ENCODE measurements at places on chromosomes 4 and X.

DNA sequence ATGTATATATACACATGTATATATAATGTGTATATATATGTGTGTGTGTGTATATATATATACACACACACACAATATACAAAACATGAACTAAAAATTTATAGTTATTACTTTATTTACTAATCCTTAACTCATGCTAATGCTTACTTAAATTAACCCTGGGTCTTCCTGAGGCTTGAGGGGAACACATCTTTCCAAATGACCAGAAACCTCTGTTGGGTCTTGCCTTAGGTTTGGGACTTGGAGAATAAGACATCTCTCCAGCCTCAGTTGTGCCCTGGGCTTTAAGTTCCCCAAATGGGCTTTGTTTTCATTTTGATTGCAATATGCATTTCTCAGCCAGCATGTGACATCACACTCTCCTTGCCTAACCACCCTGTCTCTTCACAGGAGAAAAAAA, 7.7 kb downstream of the GEMIN8 start:
- DNase-seq = no peak

DNA sequence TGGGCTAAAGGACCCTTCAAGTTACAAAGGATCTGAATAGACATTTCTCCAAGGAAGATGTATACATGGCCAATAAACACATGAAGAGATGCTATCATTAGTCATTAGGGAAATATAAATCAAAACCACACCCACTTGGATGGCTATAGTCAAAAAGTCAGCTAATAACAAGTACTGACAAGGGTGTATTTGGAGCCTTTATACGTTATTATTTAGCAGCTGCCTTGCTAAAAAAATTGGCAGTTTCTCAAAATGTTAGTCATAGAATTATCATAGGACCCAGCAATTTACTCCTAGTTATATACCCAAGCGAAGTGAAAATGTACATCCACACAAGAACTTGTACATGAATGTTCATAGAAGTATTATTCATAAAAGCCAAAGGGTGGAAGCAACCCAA, 112.7 kb upstream of the DUSP21 start:
- DNase-seq = no peak

DNA sequence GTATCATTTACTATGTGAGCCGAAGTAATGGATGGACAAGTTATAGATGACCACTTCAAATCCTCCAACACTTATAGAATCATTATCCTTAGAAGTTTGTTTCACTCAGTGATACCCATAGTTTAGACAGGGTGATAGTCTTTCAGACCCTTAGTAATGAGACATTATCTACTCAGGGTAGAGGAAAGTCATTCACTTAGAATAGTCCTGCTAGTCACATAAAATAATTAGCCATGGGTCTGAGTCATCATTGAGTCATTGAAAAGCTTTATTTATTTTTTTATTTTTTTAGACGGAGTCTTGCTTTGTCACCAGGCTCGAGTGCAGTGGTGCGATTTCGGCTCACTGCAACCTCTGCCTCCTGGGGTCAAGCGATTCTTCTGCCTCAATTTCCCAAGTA, 321.7 kb upstream of the FSTL5 start:
- DNase-seq = no peak

- no peak for DNase-seq
These were observed 309.3 kb downstream of the FRMPD4 start for GRCh38 chrX:12447448-12448064.

DNA sequence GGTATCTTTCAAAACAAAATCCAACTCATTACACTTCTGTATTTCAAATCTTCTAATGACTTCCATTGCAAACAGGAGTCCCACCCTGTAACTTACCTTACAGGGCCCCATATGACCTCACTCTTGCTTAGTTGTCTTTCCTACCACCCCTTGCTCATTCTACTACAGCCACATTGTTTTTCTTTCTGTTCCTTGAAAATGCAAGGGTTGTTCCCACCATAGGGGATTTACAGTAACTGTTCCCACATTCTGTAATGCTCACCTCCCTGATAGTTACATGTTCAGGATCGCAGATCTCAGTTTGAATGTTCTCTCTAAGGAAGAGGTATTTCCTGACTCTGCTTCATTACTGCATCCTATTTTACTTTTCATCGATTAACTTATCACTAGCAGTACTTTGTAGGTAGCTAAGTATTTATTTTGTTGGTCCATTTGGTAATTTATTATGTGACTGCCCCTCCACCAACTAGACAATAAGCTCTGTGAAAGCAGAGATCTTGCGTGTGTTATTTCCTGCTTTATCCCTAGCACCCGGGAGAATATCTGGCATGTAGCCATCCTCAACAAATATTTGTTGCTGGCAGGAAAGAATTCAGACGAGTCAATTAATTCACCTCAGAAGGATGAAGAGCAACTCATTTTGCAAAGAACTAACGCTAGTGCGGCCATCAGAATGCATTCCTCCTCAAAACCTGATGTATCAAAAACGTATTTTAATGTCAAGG, 21.4 kb downstream of the MAOB start:
- no peak for DNase-seq

DNA sequence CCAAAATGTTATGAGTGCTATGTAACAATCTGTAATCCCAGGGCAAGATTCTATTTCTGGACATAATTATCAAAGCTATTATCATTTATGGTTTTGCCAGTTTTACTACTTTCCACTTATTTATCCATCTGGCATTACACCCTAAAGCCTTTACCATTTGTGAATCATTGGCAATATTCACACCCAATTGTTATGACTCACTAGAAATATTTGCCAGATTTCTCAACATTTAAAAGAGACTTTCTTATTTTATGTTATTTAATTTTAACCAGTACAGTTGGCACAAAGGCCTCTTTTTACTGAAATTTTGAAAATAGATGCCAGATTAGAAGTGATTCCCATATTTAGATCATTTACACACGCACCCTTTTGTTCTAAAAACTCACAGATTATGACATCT, 242.7 kb upstream of the WDFY3 start:
- DNase-seq = no peak

GRCh38 chr4:141810038-141810711, 173.8 kb downstream of the IL15 start:
- no peak for DNase-seq

GRCh38 chr4:128303986-128304385, 16.4 kb upstream of the PGRMC2 start:
- DNase-seq = no peak

- DNase-seq = peak; percentile 72
These were observed 20.5 kb downstream of the TRIM61 start for GRCh38 chr4:164956766-164957643.

DNA sequence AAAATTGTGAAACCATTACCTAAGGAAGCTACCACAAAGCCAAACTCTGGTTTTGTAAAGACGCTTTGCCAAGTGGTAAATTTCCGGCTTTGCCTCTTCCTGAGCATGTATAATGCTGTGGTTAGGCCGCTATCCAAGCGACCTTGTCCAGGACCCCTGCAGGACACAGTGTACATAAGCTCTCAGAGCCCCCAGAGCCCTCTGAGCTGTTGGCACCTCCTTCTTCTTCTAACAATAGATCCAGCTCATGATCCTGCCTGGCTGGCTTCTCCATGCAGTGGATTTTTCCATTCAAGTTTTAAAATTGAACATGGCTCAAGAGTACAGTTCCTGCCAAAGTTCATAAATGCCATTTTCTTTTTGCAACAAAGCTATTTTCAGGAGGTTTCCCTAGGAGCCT, 326.7 kb downstream of the MAPK10 start:
- DNase-seq = no peak

- no peak for DNase-seq
These were observed 28.2 kb upstream of the ANTXR2 start for GRCh38 chr4:80101071-80101791.

DNA sequence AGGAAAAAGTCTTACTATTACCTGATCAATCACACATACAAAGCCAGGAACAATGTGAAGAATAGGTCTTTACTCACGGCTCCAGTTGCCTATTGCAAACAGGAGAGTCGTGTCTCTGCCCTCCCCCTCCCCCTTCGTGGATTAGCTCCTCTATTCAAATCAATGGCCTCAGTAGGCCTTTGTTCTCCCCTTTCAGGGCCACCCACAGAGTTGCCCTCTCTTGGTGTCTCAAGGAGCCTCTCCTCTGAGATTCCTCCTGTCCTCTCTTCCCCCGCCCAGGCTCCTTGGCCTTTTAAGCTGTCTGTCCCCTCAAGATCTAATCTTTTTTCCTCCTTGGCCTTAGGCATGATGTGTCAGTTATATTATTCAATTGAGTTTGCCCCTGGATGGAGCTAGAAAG, 107.2 kb upstream of the NALF2 start:
- DNase-seq = no peak

GRCh38 chr4:176782794-176783193, 9.9 kb downstream of the VEGFC start:
- no peak for DNase-seq

- DNase-seq = no peak
These were observed 1.7 kb upstream of the MTM1 start for GRCh38 chrX:150566734-150567182.
